ENCODE measurements at places on chromosomes 6 and 20.

DNA sequence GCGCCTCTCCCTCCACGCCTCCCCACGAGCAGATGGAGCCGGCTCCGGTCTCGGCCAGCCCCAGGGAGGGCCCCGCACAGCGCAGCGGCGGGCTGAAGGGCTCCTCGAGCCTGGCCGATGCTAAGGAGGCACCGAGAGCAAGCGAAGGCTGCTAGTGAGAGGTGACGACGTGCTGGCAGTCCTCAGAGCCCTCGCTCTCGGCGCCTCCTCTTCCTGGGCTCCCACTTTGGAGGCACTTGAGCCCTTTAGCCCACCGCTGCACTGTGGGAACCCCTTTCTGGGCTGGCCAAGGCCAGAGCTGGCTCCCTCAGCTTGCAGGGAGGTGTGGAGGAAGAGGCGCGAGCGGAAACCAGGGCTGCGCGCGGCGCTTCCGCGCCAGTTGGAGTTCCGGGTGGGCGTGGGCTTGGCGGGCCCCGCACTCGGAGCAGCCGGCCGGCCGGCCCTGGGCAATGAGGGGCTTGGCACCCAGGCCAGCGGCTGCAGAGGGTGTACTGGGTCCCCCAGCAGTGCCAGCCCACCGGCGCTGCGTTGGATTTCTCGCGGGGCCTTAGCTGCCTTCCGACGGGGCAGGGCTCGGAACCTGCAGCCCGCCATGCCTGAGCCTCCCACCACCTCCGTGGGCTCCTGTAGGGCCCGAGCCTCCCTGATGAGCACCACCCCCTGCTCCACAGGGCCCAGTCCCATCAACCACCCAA lies 2.5 kb upstream of the TMEM14C start:
- peak; percentile 40 for DNase-seq

- DNase-seq = no peak
These were observed 140.4 kb upstream of the TENT5A start for GRCh38 chr6:81892891-81893290.

DNA sequence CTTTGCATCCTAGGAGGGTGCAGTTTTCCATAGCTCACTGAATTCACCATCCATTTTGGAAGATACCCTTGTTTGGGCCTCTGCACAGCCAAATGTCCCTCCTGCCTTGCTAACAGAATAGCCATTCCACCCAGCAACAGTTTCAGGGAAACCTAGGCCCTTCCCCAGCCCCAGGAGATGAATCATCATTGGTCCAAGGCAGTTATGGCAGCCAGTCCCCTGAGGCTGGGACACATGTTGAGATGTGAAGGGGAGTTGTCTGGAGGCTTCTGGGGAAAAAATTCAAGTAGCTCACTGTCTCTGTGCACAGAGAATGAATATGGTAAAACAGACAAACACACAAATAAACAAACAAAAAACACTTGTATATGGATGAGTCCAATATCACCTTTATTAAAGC lies 17.4 kb upstream of the SIRPB2 start:
- peak; percentile 28 for DNase-seq

DNA sequence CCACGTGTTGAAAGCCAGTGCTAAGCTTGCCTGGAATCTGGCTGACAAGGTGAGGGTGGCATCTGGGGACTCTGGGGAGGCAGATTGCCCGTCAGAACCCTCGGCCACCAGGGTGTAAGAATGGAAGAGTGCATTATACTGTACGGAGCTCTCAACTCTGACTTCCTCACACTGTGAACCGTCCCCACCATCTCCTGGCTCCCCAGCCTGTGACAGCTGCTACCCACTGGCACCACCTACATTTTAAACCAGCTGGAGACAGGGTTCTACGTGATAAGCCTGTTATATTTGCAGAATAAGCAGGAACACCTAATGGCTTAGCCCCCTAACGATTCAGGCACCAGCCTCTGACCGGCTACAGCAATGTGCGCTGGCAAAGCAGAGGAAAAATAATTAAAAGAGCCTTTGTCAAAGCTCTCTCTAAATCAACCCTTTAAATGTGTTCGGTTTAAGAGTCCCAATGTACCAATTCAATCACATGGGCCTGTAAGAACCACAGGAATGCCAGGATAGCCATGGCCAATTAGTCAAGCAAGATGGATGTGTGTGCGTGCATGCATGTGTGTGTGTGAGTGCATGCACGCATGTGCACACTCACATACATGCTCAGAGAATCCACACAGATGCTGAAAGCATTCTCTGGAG lies 89.1 kb upstream of the TAB2 start:
- no peak for DNase-seq

DNA sequence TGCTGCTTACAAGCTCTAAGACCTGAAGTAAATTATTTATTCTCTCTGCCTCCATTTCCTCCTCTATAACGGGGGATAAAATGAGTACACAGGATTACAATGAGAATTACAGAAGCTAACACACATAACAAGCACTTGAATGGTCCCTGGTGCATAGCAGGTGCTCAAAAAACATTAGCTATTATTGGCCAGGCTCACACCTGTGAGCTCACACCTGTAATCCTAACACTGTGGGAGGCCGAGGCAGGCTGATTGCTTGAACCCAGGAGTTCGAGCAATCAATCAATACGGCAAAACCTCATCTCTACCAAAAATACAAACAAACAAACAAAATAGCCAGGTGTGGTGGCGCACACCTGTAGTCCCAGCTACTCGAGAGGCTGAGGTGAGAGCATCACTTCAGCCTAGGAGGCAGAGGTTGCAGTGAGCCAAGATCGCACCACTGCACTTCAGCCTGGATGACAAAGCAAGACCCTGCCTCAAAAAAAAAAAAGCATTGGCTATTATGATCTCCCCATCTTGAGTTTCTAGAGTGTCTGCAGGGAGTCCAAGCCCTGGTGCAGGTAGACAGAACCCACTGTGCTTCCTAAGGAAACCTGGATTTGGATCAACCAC lies 68.1 kb downstream of the PREX1 start:
- no peak for DNase-seq

- DNase-seq = no peak
These were observed 24.1 kb upstream of the PI16 start for GRCh38 chr6:36930483-36930882.

GRCh38 chr20:52744441-52744840 lies 227.7 kb upstream of the TSHZ2 start:
- no peak for DNase-seq

DNA sequence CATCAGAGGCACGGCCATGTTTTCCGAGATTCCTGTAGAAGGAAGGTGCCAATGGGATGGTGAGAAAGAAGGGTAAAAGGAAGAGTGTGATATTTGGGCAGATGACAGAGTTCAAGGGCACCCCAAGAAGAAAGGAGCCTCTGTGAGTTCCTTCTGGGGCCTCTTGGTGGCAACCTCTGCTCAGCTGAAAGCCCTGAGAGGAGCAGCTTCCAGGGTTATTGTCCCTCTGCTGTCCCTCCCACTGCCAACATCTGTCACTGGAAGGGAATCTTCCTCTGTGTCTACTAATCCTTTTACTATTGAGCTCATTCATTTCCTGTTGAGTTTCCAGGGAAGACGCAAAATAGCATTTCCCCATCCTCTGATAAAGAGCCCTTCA lies 40.0 kb upstream of the KCNK16 start:
- peak; percentile 33 for DNase-seq

- peak; percentile 36 for DNase-seq
These were observed 891 bp downstream of the RSPO3 start for GRCh38 chr6:127119102-127120022.

- DNase-seq = peak; percentile 78
These were observed 20.2 kb upstream of the MDGA1 start for GRCh38 chr6:37717836-37718251.

DNA sequence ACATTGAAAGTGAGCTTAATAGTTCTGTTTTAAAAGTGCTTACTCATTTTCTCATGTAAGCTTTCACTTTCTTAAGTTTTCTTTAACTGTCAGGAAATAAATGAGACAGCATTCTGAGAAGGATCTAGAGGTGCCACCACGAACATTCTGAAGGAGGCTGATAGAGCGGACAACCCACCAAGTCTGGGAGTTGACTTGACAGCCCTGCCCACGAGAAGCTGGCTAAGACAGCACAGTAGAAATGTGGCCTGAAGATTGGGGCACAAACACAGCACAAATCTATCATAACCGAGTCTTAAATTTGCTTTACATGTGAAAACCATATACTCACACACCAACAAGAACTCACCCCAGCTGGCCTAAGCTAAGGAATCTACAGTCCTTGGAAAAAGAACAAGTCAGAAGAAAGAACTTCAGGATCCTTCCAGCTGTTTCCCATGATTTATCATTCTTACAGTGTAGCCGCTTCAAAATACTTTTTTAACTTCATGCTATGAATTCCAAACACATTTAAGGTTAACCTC lies 144.2 kb upstream of the TNFAIP3 start:
- no peak for DNase-seq

- DNase-seq = no peak
These were observed 294.0 kb downstream of the SAMD5 start for GRCh38 chr6:147802459-147802858.

DNA sequence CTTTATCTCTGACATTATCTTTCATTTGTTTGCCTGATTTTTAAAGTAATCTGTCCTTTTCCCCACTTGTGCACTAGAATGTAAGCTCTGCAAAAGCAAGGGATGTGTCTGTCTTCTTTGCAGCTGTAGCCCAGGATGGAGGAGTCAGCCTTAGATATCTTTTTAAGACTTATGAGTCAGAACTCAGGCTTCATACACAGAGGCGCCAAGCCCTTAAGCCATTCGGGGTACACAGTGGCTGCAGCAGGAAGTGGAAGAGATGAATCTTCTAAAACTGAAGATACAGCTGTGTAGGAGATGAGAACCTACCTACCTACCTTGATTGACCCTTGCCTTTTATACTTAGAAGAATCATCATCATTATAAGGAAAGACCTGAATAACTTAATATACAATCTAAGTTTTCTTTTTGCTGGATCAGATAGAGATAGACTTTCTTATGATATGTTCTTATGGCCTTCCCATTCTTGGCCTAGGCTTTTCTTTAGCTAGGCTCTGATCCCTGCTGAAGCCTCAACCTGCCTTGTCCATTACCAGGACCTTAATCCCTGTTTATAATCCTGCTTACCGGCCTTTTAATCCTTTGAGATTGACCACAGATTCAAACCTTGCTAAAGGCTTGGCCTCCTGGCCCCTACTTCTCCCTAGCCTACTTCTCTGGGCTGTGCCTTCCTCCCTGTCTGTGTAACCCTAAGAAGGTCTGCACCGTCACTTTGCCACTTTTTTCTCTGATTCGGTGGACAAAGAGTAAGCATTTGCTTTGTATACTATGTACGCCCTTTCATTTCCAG lies 304.5 kb downstream of the PRL start:
- DNase-seq = peak; percentile 79

DNA sequence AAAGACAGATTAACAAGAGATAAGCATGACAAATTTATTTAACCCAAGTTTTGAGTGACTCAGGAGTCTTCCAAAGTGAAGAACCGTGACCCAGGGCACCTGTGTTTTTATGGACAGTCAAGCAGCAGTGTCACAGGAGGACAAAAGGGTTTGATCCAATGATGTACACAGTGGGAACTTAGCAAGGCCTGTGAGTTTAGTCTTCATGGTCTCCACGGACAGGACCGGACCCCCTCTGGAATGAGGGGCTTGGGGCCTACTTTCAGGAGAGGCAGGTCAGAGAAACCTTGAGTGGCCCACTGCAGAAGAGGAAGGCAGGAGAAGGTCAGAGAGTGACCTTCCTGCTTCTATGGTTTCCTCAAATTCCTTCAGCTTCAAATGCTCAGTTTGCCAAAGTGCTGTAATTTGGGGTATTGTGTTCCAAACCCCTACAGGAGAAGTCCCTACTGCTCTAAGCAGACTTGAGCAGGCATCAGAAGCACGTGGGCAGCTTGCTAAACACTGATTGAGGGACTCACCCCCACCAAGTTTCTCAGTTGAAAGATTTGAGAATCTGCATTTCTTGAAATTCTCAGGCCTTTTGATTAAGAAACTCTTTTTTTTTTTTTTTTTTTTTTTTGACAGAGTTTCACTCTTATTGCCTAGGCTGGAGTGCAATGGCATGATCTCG lies 26.4 kb upstream of the ZMYND8 start:
- no peak for DNase-seq

DNA sequence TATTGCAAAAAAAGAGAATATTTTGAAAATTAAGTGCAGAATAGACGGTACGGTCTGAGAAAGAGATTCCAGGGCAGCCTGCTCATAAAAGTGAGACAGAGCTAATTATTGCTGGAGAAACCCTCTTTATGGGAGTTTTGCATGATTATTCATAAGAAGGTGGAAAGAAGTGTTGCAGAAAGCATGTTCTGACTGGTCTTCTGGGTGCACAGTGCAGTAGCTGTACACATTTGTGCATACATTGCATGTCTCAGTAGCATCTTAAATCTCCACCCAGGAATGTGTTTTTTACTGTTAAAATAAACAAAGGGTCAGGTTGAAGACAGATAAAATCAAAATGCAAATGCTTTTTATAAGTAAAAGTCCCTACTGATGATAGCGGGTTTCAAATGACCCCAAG lies 1813.6 kb upstream of the DEFB115 start:
- DNase-seq = peak; percentile 4

DNA sequence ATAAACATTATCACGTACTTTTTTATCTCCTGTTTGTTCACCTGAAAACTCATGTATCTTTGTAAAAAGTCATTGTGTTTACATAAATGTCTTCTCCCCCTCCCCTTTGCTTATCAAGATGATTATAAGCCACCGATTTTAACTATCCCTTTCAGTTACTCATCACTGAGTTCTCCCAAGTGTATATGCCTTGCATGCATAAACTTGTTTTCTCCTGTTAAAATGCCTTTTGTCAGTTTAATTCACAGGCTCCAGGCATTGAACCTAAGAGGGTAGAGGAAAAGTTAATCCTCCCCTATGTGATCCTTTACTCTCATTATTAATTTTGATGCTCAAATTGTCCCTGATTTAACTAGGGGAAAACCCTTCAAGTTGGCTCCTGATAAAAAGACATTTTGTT lies 24.2 kb downstream of the ANKEF1 start:
- no peak for DNase-seq

DNA sequence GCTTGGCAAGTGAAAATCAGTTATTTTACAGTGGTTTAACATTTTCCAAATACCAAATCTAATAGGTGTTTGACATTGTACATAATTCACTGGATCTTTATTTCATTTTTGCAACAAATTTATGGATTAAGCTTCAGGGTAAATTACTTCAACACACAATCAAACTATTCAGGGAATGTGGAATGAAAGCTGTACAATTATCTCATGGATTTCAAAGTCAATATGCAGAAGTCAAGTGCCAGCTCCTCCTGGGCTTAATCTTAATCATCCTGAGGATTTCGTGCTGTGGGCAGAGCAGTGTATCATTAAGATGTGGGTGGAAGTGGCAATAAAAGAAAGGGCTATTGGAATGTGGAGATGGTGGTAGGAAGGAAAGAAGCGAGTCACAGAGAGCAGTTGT lies 548.8 kb downstream of the COL12A1 start:
- DNase-seq = peak; percentile 87

- DNase-seq = no peak
These were observed 73.9 kb downstream of the PTPRK start for GRCh38 chr6:128446497-128446896.
